ENCODE measurements at places on chromosomes 5 and 9.

DNA sequence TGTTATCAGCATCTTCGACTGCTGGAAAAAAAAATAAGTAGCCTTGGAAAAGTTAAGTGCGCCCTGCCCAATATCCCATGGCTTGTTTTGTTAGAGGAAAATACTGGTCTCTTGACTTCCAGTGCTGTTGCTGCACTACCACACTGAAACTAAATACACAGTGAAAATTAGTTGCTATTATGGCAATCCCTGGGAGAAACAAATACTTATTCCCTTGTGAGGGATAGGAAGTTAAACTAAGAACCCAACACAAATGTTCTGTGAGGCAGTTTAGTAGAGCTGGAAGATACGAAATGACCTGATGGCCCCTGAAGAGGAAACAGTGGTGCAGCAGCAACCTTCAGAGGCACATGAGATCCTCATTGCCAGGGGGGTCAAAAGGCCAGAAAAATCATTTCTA lies 164.0 kb downstream of the ARL15 start:
- no peak for DNase-seq

DNA sequence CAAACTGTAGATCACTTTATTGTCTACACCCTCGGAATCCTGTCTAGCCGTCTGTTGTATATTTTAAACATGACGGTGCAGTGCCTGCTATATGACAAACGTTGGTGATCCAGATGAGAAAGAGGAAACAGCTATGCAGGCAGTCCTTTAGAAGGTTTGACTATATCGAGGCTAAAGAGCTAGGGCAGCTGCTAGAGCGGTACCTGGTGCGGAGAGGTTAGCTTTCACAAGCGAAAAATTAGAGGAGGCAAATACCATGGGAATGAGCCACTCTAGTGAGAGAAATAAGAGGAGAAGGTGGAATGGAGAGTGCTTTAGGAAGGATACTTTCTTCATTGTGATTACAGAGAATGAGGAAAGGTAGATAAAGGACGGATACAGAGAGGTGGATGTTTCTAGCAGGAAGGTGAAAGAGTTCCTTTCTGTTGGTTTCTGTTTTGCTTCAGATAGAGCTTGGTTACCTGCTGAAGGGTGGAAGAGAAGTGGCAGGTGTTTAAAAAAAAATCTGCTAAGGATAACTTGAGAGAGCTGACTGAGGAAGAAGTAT lies 959 bp upstream of the FBXL17 start:
- no peak for DNase-seq

DNA sequence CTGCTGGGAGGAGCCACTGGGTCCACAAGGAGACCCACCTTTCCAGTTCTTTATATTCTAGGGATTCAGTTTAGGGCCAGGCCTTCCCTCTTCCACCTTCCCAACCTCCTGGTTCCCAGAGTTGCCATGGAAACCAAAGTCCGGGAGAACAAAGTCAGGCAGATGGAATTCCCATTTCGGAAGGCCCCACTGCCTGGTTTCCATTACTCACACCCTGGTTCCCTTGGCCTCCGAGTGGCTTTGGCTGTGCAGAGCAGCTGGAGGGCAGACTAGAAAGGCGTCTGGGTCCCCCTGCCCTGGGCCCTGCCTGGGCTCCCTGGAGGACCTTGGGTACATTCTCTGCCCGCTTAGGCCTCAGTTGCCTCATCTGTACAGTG lies 136.1 kb downstream of the RGS3 start:
- DNase-seq: no peak

DNA sequence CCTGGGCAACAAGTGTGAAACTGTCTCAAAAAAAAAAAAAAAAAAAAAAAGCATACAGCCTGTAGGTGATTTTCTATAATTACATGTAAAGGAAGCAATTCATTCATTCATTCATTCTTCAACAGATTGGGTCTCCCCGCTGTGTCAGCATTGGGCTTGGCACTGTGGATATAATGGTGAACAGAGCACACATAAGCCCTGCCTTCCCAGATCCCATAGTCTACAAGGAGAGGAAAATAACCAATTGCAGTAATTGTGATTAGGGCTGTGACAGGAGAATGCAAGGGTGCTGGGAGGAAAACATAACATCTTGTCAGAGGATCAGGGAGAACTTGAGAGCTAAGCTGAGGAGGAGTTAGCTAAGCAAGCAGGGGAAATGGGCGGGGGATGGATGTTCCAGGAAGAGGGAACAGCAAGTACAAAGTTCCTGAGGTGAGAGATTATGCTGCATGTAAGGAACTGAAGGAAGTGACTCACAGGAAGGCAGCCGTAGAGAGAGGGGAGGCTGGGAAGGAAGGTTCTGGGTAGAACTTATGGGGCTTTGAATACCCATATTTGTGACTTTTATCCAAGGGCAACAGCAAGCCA lies 24.0 kb upstream of the KLF9 start:
- DNase-seq: no peak

DNA sequence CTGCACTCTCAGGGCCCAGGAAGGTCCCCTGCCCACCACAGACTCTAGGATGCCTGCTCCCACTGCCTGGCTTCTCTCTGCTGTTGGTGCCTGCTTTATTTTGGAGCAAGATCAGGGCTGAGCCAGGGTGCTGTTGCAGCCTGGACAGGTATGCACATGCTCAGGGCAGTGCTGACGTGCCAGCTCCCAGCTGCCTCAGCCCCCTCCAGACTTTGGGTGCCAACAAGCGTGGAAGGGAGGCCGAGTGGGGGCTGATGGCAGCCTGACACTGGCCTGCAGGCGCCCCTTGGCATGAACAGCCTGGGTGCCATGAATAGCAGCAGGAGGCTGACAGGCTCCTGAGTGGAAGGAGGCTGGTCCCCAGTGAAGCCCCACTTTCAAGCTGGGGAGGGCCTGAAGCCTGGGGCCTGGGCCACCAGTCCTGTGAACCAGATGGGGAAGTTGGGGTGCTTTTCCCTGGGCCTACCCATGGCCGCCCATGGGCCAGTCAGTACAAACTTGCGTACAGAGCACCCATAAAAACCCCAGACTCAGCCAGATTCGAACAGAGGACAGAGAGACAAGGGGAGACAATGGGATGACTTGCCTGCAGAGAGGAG lies 6.8 kb downstream of the AMBP start:
- DNase-seq: no peak

DNA sequence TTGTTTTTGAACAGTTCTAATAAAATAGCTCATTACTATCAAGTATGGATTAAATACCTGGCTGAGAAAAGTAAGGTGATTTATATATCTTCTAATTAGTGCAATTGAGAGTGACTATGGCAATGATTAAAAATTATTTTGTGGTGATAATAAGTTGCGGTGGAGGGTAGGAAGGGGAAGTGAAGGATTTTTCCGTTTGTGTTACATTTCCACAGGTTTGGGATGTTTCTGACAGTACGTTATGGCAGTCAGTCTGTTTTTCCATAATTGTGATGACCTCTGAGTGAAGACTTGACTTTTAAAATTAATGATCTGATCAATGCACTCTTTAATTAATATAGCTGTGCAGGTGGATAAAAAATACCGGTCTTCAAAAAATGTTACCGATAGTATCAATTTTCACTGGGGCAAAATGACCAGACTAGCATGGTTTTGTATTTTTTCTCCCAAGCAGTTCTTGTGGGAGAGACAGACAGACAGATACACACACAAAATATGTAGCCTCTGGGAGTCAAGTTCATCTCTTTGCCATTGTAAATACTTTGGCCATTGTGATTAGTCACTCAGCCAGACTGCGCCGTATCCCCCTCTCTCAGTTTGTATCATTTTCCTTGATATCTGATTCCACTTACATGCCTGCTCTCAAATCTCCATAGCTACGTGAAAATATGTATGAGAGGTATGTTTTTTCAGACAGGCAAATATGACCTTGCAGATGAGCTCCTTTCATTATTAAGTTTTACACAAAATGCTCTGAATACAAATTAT lies 60.2 kb downstream of the ARHGAP26 start:
- no peak for DNase-seq

DNA sequence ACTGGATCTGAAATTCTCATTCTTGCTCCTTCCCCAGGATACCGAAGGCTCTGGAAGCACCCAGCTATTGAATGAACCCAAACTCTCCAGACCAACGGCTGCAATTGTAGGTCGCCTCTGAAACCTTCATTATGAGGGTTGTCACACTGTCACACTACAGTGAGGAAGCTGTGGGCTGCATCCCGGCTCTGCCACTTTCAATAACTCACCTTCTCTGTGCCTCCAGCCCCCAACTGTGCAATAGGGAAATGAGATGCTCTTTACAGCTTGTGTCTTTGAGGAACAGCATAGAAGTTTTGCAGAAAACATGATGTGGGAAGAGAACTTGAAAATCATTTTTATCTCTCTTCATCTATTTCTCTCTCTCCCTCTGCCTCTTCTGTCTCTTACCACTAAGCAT lies 69.6 kb upstream of the TGFBR1 start:
- DNase-seq: no peak

DNA sequence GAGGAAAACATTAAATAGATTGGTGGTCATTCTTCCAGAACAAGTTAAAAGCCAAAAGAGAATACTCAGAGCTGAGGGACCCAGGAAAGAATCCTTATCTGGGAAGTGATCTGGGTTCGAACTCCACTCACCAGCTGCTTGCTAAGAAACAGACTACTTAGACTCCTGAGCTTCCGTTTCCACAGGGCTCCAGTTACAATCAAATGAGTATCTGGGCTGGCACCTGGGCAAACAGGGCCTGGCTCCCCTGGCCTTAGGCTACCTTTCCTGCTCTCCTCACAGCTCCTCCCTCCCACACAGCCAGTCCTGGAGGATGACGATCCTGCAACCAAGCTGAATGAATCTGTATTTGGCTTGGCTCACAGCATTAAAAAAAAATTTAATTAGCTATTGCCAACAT lies 2.5 kb downstream of the MAPK9 start:
- DNase-seq: no peak

GRCh38 chr9:98230789-98231188 lies 24.7 kb downstream of the TBC1D2 start:
- DNase-seq: no peak

DNA sequence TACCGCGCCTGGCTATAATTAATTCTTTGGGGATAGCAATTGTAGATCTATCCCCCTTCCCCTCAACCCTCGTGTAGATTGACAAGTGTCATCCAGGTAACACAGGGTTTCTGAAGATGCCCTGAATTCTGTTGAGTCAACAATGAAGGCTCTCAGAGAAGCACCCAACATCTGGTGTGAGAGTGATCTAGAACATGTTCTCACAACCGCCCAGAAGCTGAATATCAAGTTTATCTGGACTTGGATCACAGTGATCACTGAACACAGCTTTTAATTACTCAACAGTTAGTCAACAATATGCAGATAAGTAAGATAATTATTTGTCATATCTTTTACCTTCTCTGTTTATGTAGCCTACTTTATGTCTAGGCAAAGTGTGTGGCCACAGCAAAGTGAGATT lies 204.2 kb upstream of the RGMB start:
- DNase-seq: no peak

DNA sequence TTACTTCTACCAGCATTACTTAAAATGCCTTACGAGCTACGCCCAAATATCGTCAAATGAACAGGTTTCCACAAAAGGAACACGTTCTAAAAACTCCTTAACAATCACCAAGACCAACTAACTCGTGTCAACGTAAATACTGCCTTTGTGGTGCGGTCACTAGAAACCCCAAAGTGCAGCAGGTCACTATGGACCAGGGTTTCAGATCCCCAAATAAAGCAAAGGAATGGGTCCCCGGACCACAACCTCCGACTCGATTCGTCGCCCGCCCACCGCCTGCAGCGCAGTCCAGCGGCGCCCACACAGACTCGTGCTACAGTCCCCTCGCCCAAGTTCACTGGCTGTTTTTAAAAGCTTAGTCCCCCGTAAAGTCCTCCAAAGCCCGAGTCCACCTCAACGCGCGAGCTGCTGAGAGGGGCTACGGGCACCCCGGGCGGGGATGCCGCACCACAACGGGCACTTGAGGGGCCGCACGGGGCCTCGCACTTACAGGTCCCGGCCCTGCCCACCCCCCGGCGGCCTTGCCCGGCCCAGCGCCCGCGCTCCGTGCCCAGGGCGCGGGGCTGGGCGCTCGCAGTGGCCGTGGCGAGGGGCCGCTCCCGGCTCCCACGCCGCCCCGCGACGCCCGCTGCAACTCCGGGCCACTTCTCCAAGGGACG lies 1.1 kb downstream of the NFIB start:
- DNase-seq: no peak

DNA sequence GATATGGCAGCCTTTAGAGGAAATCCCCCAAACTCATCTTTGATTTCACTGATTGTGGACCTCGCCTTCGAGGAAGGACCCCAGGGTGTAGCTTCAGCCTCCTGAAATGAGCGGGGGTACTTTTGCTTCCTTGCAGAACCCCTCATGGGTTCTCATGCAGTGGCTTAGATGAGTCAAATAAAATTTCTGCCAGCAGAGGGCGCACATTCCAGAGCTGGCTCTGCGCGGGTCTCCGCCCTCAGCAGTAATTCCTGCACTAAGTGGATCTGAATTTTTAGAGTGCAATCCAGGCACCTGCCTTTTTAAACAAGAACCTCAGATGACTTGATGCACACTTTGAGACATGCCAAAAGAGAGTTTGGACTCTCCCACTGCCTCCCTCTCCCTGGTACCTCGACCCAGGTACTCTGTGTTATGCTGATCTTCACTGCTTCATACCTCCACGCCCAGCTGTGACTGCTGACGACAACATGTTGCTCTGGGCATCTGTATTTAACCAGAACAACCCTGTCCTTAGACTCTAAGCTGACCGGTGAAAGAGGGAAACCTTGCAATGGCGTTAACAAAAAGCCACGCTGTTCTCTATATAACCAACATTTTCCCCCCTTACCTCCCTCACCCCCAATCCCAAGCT lies 7.3 kb downstream of the EGFLAM start:
- DNase-seq: no peak

DNA sequence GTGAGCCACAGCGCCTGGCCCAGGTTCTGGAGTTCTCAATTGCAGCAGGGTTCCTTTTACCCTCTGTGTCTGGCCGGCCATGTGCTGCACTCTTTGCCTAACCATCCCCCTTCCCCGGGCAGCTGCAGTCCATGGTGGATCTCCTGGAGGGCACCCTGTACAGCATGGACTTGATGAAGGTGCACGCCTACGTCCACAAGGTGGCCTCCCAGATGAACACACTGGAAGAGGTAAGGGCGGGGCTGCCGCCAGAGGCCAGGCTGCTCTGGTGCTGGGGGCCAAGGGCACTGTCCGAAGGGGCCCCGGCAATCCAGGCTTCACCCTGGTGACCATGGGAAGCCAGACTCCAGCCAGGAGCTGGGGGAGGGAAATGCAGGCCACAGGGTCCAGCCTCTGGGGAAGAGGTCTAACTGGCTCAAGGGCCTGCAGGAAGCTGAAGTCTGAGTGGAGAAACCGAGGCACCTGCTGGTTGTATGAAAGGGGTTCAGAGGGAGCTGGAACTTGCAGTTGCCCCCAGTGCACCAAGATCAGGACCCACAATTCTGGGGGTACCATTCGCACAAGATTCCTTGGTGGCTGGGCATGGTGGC lies 18.1 kb downstream of the OLFML2A start:
- DNase-seq: no peak

GRCh38 chr5:158718738-158719505 lies 380.8 kb downstream of the EBF1 start:
- DNase-seq: no peak

DNA sequence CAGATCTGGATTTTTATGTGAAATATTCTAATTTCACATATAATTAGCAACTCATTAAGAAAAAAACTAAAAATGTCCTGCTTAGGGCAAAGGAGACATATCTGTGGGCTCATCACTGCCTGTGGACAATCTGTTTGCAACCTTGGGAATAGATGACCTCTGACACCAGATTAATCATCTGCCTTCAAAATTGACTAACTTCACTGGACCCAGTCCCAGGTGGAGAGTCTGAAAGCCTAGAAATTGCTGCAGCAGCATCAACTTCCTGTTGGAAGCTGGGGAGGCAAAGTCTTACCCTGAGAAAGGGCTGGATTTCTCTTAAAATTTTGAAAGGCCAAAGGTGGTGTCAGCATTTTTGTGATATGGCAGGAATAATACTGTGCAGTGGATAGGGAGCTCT lies 76.3 kb upstream of the TNC start:
- no peak for DNase-seq

- no peak for DNase-seq
Observed at GRCh38 chr9:93612796-93613154, 36.4 kb downstream of the PHF2 start.

Measured in esophagus squamous epithelium (tissue), 5 donors.